Ovary (tissue), 10 donors: ENCODE measurements at places on chromosomes 6 and 20.

GRCh38 chr20:35012227-35013069 is 56.8 kb downstream of the MYH7B start:
- no peak for DNase-seq

DNA sequence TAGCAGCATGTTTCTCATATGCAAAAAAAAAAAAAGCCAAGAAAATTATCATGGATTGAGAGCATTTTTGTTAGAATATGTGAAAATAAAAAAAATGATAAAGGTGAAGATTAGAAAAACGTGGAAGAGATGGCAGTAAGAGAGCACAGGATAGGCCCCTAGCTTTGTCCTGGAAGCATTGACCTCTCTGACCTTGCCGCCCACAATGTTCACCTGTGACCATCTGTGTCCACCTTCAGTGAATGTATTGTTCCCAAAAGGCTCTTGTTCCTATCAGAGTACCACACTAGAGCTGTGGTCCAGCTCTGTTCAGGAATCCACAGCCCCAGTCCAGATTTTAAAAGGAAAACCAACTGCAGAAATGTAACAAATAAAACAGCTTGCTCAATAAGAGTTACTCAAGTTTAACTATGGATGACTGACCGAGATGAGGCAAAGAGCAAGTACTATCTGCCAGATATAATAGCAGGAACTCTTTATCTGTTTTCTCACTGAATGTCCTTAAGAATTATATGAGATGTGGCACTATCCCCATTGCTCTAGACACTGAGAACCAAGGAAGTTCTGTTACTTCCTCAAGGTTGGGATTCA is 287.7 kb upstream of the STXBP5 start:
- DNase-seq: no peak

- no peak for DNase-seq
Observed at GRCh38 chr6:43814865-43815264, 44.9 kb downstream of the VEGFA start.

- no peak for DNase-seq
Observed at GRCh38 chr20:38957235-38957876, 4.8 kb upstream of the DHX35 start.

GRCh38 chr20:64188682-64189529 is 24.7 kb downstream of the MYT1 start:
- no peak for DNase-seq

- DNase-seq: peak; percentile 79
Observed at GRCh38 chr6:133894795-133895358, 6.0 kb downstream of the TCF21 start.

DNA sequence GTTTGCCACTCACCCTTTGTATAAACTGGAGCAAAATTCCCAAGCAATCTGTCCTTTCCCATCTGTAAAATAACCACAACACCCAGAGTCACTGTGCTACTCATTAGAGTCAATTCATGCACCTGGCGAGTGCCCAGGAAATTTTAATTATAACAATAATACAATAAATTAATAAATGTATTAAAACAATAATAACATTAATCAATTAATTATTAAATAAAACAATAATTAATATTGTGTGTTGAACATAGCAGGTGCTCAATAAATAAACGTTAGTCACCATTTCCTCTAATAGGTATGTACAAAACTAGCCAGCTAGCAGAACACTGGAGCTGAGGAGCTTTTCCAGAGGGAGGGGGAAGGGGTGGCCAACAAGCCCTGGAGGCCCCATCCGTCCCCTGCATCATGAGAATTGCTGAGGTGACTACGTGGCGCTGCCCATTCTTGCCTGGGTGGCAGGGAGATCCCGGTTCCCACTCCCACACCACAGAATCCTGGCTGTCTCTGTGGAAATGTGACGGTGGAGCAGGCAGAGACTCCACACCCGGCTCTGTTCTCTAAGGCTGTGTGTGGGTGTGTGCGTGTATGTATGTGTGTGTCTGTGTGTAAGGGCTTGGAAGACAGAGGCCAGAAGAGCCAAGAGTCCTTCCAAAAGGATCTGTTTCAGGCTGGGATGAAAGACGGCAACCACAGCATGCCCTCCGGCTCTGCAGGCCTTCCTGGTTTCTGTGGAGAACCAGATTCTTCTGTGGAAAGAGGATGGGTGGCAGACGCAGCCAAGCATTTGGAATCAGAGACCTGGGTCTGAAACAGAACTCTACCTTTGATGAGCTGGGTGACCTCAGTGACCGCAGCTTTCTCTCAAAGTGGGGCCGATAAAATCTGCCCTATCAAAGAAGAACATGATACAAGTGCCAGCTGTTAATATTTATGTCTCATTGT is 18.8 kb upstream of the EZR start:
- no peak for DNase-seq

DNA sequence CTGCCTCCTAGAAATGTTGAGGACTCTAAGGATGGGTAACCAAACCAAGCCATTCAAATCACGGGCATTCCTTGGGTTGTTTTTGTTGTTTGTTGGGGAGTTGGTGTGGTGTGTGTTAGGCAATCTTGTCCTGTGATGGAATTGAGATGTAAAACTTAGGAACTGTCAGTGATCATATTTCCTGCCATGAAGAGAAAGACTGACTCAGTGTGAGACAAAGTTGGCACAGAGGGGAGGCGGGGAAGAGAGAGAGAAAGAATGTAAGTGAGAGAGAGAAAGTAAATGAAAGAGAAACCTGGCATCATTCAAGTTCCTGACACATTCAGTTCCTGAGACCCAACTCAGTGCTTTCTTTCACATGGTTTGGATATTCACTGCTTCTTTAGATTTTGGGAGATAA is 21.6 kb upstream of the FBXO30 start:
- DNase-seq: no peak

DNA sequence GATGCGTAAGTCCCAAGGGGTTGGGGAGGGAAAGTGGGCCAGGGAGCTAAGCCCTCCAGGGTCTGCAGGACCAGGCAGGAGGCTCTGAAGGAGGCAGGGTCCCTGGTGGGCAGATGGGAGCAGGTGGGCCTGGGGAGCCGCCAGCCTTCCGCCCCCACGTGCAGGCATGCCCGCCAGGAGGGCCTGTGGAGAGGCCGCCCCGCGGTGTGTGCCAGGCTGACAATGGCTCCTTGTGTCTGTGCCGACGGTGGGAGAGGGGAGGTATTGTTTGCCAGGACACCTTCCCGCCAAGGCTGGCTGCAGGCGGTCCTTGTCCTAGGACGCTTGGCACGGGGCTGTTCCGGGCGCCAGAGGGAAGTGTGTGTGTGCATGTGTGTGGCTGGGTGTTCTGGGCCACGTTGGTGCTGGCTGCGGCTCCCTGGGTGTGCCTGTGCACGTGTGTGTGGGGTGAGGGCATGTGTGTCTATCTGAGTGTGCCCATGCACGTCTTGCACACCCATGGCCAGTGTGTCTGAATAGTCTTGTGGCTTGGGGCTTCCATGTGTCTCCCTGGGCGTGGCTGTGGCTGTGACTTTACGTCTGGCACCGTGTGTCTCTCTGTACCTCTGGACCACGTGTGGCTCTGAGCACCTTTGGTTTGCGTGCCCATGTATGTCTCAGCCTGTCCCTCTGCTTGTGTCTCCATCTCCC is 153.0 kb downstream of the CEBPB start:
- no peak for DNase-seq

DNA sequence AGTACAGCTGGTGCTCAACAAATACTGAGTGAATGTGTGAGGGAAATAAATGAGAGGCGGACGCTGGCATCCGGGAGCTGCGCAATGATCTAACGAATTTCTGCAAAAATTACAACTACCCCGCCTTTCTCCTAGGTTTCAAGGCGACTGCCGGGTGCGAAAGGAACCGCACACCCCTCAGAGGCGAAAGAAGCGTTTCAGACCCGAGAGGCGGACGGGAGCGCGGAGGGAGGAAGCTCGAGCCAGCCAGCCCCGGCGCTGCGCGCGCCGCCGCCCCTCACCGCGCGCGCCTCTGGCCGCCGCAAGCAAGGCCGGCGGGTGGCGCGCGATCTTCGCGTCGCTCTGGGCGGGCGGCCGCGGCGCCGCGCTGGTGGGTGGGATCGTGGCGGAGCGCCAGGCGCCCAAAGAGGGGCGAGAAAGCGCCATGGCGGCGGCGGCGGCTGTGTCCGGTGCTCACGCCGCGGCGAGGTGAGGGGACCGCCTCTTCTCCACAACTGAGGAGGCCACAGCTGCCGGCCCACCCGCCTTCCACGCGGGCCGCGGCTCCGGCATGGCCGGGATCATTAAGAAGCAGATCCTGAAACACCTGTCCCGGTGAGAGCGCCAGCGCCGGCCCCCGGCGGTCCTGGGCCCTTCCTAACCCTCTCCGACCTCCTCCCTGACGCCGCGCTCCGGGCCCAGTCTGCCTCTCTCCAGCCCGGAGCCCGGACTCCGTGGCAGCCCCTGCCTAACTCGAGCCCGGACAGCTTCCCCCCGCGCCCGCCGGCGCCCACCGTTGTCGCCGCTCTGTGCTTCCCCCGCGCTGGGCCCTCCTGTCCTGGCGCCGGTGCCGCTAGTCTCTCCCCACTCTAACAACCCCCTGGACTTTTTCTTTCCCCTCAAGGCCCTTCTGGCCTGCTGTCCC is at the start of gene BLTP3A:
TSS of gene BLTP3A (plus strand) at position 383 of the 904 bp plus-strand sequence. CDS start at position 551, 168 bp downstream.
- DNase-seq: peak; percentile 79
